Kidney capillary endothelial cell (primary cell): ENCODE measurements at places on chromosomes 3 and 15.

DNA sequence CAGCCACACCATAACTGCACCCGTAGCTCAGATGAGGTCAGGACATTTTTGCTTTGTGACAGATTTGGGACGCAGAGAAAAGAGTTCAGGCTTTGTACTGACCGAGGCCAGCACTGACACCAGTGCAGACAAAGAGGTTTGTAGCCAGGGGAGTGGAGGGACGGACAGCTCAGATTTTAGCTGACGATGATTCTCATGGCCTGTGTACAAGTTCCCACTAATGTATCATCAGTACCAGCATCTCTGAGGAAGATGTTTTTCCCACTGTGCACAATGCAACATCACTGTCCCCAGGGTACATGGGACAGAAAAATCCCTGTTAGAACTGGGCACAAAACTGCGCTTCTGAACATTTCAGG is 112.7 kb downstream of the SLCO3A1 start:
- no peak for DNase-seq

GRCh38 chr3:41794748-41795589 is 166.9 kb downstream of the ULK4 start:
- DNase-seq, result no peak

DNA sequence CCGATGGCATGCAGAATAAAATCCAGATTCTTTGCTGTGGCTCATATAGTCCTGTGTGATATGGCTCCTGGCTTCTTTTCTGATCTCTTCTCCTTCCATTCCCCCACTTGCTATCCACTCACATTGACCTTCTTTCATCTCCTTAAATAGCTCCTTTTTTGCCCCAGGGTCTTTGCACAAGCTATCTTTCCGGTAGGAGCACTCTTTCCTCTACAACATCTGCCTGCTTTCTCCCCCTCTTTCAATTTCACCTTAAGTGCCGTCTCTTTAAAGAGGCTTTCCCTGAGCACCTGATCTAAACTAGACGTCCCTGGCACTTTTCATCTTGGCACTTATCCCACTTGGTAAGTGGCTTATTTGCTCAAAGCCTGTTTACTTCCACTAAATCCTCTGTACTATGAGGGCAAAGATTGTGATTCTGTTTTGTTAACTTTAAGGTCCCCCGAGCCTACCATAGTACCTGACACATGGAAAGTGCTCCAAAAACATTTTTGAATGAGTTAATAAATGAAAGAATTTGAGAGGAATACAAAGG is 323.3 kb upstream of the TLE3 start:
- DNase-seq, result no peak

GRCh38 chr3:74590620-74591262 is 23.7 kb downstream of the CNTN3 start:
- no peak for DNase-seq

DNA sequence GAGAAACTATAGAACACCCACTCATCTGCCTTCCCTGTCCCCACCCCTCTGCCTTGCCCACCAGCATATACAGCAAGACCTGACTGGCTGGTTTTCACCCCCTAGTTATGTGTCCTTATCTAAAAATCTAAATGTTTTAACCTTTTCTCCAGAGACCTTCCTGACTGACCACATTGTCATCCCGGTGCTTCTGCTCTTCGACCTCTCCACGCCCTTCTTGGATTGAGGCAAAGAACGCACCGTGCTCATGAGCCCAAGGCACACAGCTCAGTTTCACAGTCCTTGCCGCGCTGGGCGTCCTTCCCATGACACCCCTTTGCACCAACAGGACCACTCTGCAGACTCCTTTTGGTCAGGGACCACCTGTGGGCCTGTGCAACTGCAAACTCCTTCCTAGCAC is 62.7 kb downstream of the B3GNT5 start:
- DNase-seq, result no peak

GRCh38 chr15:73982222-73982962 is 9.7 kb downstream of the STOML1 start:
- no peak for DNase-seq

- no peak for DNase-seq
Observed at GRCh38 chr3:29802057-29802456, 521.2 kb downstream of the RBMS3 start.

DNA sequence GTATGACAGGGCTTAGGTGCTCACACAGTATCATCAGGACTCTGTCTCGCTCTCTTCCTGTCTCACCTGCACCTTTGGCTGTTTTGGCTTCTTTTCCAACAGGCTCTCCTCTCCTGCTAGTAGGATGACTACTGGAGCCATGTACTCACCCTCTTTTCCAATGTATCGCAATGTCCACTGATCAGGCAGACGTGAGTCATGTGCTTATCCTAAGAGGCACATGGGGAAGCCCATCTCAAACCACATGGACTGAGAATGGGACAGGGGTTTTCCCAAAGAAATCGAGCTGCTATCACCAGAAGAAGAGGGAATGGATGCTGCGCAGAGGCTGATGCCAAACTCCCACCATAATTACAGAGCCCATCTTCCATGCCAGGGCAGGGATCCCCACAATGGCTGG is 180.6 kb downstream of the IL5RA start:
- no peak for DNase-seq

DNA sequence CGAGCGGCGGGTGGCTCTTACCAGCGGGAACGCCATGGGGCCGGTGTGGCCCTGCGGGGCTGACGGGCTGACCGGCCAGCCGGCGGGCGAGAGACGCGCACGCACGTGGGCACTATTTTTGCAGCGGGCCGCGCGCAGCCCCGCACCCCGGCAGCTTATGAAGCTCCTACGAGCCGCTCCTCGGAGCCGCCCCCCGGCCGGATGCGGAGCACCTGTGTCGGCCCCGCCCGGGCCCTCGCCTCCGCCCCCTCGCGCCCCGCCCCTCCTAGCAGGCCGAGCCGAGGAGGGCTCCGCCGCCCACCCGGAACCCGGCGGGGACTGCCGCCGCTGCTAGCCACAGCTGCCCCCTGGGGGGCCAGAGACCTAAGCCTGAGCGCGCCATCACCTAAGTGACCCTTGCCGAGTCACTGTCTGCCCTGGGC is 683 bp upstream of the CPEB1 start:
- DNase-seq, result no peak

DNA sequence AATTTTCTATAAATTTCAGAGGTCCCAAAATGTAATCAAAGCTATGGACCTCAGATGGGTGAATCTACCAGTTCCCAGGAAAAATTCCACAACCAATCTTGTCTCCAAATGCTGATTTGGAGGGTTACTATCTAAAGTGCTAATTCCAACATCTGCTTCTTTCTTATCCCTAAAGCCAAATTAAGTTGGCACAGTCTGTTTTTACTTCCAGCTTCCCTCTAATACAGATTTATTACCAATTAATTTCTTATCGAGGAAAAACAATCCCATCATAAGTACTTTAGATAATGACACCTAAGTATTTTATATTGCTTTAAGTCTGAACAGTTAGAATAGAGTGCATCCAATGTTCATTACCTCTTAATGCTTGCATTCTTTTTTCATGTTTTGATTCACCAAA is 12.9 kb upstream of the TAFA4 start:
- DNase-seq, result no peak

GRCh38 chr3:138769616-138770015 is 65.1 kb downstream of the PIK3CB start:
- DNase-seq, result no peak

- peak; percentile 62 for DNase-seq
Observed at GRCh38 chr3:58874248-58874741, 175.5 kb downstream of the CFAP20DC start.

GRCh38 chr3:134486577-134487041 is 752 bp downstream of the CEP63 start:
- DNase-seq, result no peak

DNA sequence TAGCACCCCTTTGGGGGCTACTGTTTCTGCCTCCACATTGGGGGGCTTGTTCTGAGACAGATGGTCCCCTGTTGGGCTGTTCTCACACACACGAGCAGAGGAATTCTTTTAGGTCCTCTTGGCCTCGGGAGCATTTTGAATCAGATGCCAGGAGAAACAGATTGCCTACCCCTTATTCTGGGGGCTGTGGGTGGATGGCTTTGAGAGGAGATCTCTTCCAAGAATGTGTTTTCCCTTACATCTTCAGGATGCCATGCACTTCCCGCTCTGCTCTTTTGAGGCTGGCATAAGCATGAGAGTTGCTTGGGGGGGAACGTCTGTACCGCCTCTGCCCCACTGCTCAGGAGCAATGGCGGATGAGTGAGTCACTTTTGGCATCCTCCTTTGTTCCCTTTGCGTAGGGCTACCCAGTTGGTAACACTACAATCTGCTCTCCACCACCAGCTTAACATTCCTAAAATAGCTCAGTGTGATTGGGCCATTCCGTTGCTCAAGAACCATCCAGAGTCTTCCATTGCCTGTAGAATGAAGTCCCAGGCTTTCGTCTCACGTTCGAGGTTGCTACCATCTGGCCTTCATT is 154.4 kb downstream of the RPLP1 start:
- DNase-seq, result no peak

- peak; percentile 60 for DNase-seq
Observed at GRCh38 chr3:194472290-194472920, 14.4 kb downstream of the ATP13A3 start.

DNA sequence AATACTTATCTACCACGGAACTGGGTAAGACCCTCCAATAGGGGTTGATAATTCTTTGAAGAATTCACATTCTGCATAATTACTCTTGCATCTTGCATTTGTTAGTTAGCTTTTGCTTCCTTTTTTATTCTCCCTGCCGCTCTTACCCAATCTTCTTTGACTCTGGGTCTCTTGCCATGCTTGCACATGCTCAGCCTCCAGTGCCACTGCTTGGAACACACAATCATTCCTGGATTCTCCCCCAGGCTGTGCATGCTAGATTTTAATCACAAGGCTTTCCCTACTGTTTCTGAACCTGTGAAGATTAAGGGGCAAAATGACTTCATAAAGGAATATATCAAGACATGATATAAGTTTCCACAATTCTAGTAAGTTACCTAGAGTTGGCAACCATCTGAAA is 133.1 kb downstream of the IL1RAP start:
- no peak for DNase-seq

DNA sequence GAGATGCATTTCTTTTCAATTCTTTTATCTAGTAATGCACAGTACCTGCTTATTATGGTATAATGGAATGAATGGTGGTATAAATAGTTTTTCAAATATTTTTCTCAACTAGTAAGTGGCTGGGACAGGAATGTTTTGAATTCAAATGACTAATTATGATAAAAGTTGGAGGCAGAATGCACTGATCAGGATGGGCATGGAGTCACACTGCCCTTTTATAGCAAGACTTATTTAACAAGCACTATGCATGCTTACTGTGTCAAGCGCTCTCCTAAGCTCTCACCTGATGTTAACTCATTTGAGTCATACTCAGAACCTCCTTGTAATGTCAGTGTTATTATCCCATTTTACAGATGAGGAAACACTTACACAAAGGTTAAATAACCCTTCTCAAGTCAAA is 221.8 kb downstream of the FEZF2 start:
- DNase-seq, result no peak

- DNase-seq, result peak; percentile 60
Observed at GRCh38 chr15:88707771-88708654, 69.2 kb downstream of the ISG20 start.

DNA sequence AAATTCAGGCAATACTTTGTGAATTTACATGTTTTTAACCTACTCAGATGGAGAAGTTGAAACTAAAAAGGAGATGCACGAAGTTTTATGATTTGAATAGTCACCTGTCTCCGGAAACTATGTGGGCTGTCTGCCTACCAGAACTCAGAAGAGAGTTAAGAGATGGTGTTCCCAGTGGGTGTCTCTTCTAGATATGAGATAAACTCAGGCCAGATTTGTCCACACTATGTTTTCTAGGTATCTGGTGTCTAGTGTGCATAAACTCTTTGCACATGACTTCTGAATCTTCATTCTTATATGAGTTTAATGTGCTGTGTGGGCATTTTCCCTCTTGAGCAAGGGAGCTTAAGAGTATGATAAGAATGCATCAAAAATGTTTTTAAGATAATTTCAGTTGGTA is 222.8 kb downstream of the FOXP1 start:
- no peak for DNase-seq

DNA sequence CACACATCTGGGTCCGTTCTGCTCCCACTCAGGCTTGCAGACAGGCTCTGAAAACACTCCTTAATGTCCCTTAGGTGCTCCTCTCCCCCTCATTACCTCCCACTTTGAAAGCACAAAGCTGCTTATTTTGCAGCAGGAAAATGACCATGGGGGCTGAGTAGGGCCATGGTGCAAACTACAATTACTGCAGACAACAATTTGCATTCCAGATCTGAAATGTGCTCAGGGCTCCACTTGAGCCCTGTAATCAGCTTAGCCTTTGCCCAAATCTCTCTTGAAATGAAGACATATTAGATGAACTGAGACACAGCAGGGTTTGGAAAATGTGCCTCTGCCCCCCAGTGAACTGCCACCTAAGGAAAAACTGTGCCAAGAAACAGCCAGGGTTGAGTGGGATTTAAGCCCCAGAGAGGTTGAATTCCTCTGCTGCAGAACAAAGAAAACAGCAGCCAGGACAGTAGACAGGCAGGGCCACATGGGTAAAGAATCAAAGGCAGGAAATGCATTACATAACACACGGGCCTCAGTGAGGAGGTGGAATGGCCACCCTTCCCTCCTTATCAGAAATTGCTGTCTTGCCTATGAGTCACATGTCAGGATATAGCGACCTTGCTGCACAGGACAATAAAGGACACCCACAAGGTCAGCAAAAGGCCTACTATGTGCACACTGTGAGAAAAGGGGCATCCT is 126.8 kb upstream of the ARHGEF3 start:
- DNase-seq, result no peak

DNA sequence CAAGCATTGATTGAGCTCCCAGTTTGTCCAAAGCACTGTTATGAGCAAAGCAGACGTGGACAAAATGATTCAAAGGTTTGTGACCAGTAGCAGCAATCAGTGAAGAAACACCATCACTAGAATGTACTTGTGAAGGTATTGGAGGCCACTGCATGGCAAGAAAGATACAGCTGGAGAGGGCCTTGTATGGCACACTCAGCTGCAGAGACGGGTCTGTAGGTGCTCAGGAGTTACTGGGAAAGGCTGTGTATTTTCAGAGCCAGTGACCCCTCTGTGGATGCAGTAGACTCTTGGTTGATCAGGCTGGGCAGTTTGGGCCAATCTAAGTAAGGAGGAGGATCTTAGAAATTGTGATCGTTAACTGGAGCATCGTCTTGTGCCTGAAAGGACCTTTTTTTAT is 120.0 kb downstream of the GHSR start:
- DNase-seq, result no peak

GRCh38 chr3:118984699-118985098 is 49.9 kb downstream of the IGSF11 start:
- DNase-seq, result no peak

GRCh38 chr3:158463556-158463955 is 107.4 kb upstream of the MLF1 start:
- DNase-seq, result no peak

GRCh38 chr15:70632491-70633102 is 130.8 kb downstream of the UACA start:
- DNase-seq, result no peak

GRCh38 chr15:48413304-48413703 is 82.1 kb downstream of the DUT start:
- DNase-seq, result no peak
